ENCODE measurements at places on chromosomes 7 and 10. TPM values are rescaled to one million over a fixed set of nuclear protein-coding genes. Genes with fewer than 3 reads are reported as not detected.

GBX1 gene
- not detected for total RNA-seq

C10orf67 gene
- total RNA-seq: under 0.01 TPM

UNCX gene
- total RNA-seq: not detected

AKR1B1 gene
- total RNA-seq: 213 TPM

SPDYE16 gene
- 0.17 TPM for total RNA-seq

FFAR4 gene
- not detected for total RNA-seq

PTF1A gene
- total RNA-seq: not detected

CRTAC1 gene
- not detected for total RNA-seq

NPSR1 gene
- total RNA-seq: not detected

GIMAP2 gene
- total RNA-seq: 16.2 TPM

ASB15 gene
- not detected for total RNA-seq

GCK gene
- 1.7 TPM for total RNA-seq

TAS2R39 gene
- total RNA-seq: not detected

FGFBP3 gene
- 0.50 TPM for total RNA-seq

NXPH1 gene
- not detected for total RNA-seq

GRCh38 chr7:84610390-84610789, 415.8 kb upstream of the SEMA3A start:
- no peak for DNase-seq

DNA sequence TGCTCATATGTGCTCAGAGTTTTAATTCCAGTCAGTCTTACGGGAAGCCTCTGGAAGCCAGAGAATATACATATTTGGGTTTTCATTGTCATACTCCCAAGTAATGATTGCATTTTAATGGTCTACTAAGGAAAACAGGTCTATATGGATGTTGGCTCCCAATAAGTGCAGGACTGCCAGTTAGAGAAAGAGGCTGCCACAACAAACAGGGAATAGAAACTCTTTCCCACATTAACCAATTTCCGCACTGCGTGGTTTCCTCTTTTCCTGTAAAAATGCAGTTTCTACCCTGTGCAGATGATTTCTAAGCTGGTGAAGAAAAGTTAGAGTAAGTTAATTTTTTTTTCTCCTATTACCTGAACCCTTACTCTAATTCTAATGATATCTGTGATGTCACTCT, 78.2 kb downstream of the CCSER2 start:
- no peak for DNase-seq

DNA sequence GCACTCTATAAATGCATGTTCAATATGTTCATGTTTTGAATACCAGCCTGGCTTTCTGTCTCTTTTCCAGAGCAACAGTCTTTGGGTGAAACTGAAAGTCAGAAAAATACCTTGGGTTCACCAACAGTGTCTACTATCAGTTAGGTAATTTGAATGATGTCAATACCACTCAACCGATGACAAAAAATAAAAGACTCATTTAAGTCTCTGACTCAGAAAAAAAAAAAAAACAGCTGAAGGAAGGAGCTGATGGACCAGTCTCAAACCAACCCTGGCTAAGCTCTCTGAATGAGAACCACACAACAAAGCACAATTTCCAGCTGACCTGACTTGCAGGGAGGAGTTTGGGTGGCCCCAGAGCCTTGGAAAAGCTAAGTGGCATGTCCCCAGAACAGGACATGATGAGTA, 42.5 kb downstream of the ABLIM1 start:
- DNase-seq: no peak

DNA sequence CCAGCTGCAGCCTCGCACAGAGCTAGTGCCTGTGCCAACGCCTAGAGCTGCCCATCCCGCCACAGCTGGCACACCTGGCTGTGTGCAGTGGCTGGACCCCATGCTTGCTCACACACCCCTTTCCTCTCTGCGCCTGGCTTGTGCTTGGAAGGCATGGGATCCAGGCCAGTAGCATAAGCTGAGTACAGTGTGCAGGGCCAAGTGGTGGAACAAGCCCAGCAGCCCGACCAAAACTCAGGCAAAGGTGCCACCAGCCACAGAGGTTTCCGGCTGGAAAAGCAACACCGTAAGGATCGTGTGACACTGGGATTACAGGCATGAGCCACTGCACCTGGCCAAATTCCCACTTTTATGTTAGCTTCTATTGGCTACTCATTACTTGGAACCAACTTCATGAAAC, 38.4 kb downstream of the SCRN1 start:
- no peak for DNase-seq

DNA sequence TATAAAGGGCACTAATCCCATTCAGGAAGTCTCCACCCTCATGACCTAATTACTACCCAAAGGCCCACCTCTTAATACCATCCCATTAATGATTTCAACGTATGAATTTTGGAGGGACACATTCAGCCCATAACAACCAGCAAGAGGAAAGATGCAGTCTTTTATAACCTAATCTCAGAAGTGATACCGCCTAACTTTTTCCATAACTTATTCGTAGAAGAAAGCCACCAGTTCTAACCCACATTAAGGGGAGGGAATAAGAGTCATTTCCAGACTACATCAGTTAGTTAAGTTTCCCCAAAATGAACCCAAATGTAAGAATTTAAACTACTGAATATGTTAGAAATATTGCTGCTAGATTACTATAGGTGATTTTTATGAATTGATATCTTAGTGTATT, 32.1 kb upstream of the LHFPL3 start:
- no peak for DNase-seq

DNA sequence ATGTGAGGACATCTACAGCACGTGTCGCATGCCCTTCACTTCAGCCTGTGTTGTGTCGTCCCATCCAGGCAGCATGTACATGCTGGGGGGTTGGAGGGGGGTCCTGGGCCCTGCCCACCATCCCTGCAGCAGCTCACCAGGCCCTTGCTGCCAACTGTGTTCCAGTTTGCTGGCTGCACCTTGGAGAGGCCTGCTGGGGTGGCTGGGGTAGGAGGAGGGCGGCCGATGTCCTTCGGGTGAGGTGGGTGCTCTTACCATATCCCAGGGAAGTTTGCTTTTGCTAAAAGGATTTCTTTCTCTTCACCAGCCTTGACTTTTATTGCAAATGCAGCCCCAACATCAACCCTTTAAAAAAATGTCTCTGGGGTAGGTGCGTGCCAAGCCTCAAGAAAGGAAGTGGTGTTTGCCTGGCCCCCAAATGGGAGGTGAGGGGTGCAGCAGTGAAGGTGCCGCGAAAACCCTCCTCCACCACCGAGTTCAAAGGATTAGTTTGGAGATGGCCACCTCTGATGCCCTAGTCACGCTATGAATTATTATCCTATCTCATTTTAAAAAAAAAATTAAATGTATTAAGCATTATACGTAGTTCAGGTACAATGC, 165.8 kb upstream of the KLF6 start:
- DNase-seq: no peak

GRCh38 chr7:117190104-117190503, 132.8 kb downstream of the WNT2 start:
- DNase-seq: no peak

DNA sequence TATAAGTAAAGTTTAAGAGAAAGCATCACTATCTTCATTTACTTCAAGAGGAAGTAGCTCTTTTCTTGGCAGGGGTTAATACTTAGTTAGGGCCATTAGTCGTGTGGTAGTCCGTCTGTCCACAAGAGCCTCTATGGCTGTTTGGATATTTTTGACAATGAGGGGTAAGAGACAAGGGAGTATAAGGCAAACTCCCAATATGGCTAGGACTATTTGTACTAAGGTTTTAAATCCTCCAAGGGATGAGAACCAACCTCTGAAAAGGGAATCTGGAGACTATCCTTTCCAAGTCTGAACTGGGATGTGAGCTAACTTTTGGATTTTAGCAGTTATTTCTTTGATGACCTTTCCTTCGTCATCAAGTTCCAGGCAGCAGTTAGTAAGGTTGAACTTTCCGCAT, at the start of gene ZNF117:
Gene ZNF117 (minus strand): TSS at position 101 of the 400 bp plus-strand sequence.
- DNase-seq: no peak

- no peak for DNase-seq
Observed at GRCh38 chr7:123772652-123773051, 23.8 kb upstream of the WASL start.

DNA sequence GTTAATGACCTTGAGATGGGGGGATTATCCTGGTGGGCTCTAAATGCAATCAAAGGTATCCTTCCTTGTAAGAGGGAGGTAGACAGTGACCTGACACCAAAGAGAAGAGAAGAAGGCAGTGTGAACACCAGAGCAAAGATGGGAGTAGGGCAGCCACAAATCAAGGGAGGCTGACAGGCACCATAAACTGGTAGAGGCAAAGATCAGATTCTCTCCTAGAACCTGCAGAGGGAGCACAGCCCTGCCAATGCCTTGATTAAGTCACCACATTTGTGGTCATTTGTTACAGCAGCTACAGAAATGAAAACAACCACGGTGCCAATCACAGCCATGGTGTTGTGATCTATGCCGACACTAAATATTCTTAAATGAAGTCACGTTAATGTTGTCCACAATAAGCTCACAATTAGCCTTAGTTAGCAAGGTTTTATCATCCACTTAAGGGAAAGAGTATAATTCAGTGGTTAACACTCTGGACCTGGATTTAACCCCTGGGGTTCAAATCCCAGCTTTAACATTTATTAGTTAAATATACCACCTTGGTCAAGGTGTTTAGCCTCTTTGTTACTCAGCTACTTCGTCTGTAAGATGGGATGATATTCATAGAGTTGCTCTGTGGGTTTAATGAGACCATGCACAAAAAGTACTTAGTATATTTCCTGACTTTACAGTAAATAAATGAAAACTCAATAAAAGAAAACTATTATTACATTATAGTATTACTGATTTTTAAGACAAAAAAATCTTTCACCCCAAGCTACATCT, 70.8 kb downstream of the SGMS1 start:
- peak; percentile 40 for DNase-seq

- DNase-seq: no peak
Observed at GRCh38 chr7:125504848-125505247, 575.2 kb upstream of the POT1 start.

DNA sequence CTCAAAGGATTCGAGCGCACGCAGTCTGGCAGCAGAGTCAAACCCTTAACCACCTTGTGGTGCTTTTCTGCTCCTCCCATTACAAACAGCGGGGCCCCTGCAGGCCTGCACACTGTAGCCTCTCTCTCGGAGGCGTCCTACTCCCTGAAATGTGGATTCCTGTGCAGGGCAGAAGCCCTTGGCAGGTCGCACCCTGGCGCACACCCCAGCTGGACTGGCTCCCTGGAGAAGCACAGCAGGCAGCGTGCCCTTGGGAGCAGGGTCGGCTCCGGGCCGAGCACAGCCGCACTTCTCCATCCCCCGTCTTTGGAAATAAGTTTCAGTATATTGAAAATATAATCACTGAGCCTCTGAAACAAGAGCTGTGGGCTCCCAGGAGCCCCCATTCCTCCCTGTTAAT, 144.1 kb downstream of the C10orf105 start:
- DNase-seq: no peak

- no peak for DNase-seq
Observed at GRCh38 chr7:21718391-21718790, 175.6 kb downstream of the DNAH11 start.

GRCh38 chr7:68965351-68965750, 632.9 kb upstream of the AUTS2 start:
- DNase-seq: no peak

DNA sequence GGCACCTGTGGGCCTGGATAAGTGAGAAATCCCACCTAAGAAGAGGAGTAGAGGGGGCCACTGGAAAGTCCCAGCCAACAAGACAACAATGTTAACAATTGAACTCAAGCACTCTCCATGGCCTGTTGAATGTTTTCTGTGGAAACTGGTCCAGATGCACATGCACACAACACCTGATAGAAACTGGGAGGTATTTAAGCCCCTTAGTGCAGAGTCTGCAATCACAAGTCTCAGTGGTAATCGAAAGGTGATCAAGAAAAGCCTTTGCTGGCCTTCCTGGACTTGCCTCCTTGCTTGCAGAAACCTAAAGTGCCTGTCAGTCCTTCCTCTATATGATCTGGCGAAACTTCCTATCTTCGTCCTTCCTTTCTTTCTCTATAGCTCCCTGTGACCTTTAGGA, 30.6 kb upstream of the HNRNPH3 start:
- no peak for DNase-seq

- DNase-seq: peak; percentile 96
Observed at GRCh38 chr7:102991540-102992214, 78.9 kb downstream of the LRRC17 start.

- DNase-seq: peak; percentile 63
Observed at GRCh38 chr10:93261961-93262610, 188.4 kb downstream of the CYP26A1 start.

- no peak for DNase-seq
Observed at GRCh38 chr10:32348297-32349198, 1.6 kb upstream of the EPC1 start.

DNA sequence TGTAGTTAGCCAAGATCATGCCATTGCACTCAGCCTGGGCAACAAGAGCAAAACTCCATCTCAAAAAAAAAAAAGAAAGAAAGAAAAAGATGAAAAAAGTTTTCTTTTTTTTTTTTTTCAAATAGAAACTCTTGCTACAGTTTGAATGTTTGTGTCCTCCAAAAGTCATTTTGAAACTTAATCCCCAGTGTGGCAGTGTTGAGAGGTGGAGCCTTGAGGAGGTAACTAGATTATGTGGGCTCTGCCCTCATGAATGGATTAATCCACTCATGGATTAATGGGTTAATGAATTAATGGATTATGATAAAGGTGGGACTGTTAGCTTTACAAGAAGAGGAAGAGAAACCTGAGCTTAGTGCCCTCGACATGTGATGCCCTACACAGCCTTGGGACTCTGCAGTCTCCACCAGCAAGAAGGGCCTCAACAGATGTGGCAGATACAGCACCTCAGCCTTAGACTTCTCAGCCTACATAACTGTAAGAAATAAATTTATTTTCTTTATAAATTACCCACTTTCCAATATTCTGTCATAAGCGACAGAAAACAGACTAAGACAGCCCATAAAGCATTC, 25.1 kb downstream of the CPEB3 start:
- no peak for DNase-seq

DNA sequence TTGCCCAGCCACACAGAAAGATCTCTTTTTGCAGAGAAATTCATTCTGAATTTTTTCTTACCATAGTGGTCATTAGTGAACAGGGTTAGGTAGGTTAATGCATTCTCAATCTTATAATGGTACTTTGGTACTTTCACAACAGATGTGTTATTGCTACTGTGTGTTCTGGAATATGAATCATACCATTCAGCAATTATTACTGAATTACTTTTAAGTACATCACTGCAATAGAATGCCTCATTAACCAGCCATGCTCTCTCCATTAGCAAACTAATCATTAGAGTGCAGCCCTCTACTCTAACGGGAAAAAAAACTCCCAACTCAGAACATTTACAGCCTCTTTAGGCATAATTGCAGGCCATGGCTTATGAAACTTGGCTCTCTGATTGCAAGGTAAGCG, 102.1 kb downstream of the DOCK4 start:
- DNase-seq: peak; percentile 6

GRCh38 chr7:107660381-107661080, at the start of gene SLC26A4:
Gene SLC26A4, plus strand, starts transcription at chr7:107660828. Its CDS starts 814 bp downstream, at chr7:107661642.
- no peak for DNase-seq

DNA sequence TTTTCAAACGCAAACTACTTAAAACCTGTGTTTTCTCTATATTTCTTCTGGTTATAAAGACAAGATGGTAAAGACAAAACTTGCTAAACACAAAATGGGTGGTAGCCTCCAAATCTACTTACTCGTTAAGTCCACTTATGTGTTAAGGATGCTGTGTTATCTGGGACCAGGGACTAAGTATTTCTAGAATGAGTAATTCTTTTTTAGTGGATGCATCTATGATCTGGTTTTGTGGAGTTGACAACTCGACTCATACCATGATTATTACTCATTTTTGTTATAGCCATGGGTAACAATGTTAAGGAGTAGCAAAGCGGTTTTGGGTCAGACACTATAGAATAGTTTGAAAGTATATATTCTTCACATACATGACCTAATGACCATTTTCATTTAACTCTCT, 239.5 kb upstream of the FOXP2 start:
- DNase-seq: no peak
